ENCODE measurements at places on chromosomes 7 and 10. TPM values are rescaled to one million over a fixed set of nuclear protein-coding genes. Genes with fewer than 3 reads are reported as not detected.

DNA sequence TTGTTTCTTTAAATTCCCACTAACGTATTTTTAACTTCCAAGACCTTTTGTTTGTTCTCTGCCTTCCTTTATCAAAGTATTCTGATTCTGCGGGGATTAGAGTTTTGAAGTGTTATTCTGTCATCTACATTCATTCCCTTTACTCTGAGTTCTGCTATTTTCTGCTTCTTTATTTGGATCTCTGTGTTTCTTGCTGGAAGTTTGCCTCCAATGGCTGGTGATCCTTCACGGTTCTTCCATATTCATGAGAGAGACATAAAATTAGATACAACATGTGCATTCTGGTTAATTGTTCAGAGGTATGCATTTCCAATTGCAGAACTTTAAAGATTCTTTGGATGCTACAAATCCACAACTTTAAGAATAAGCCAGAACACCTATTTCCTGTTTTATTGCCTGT is 244.7 kb upstream of the ADARB2 start:
- DNase-seq, result no peak

GRCh38 chr10:47198221-47198620 is 101.8 kb upstream of the GDF10 start:
- no peak for DNase-seq

DNA sequence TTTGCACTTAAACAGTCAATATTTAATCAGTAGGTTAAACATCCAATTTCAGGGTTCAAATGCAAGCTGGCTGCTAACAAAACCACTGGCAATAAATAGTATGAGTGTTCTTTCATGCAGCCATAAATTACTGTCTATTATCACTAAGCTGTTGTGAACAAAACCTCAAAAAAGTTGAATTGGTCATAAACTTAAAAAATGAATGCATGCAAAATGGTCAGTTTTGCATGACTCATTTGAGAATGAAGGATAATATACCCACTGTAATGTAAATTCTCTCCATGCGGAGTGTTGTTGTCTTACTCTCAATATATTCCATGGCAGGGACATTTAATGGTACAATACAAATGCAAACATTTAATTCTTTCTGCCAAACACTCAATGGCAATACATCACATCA is 226.4 kb downstream of the MAGI2 start:
- no peak for DNase-seq

Gene FGFR2
- total RNA-seq, result not detected

DNA sequence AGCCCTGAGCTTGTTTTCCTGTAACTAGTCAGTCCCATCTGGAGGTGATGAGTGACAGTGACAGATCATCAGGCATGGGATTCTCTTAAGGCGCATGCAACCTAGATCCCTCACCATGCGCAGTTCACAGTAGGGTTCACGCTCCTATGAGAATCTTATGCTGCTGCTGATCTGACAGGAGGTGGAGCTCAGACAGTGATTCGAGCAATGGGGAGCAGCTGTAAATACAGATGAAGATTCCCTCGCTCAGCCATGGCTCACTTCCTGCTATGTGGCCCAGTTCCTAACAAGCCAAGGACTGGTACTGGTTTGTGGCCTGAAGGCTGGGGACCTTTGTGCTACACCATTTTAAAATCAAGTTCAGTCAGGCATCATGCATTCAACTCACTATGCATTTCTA is 221.7 kb downstream of the KIAA1217 start:
- no peak for DNase-seq

- DNase-seq, result peak; percentile 72
Measured at GRCh38 chr10:102413053-102413705, 5.4 kb downstream of the PSD start.

Gene ENTPD7
- 2.5 TPM for total RNA-seq

DNA sequence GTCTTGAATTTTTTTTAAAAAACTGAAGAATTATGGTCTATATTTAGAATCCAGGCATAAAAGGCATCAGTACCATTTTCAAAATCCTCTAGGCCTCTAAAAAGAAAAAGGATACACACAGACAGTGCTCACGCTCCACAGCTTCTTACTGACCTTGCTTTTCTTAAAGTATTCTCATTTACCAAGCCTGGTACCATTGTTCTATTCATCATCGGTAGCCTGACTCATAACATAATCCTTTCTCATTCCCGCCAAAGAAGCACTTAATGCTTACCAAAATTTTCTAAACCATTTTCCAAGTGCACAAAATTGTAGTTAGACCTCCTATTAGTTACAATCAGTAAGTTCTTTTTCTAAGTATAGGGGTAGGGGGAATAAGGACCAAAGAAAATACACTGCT is 54.6 kb downstream of the ATE1 start:
- no peak for DNase-seq

DNA sequence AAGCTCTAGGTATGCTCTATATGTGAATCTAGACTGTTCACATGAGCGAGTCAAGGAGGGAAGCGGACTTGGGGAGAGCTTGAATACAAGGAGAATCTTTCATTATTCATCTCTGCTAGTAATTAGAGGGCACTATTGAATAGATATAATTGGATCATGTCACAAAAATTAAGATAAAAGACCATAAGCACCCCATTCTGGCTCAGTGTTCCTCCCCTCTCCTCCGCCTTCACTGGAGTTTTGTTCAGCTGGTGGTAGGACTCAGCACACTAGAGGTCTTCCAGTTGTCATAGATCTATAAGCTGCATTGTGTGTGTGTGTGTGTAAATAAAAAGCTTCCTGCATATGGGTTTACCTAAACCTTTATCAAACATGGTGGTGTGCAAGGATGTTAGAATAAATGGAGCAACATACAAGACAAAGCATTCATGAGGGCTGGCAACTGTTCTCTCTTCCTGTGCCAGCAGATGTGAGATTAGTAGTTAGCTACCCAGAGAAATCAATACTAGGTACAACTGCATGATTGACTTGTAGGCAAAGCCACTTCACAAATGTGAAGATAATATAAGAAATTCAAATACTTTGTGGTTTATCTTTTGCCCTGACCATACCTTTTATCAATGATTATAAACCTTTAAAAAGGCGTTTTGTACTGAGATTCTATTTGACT is 142.6 kb downstream of the CREB5 start:
- no peak for DNase-seq

- no peak for DNase-seq
Measured at GRCh38 chr10:12950583-12951128, 50.9 kb downstream of the CCDC3 start.
